MCF 10A (cell line): ENCODE measurements at places on chromosomes 13 and 19. TPM values are rescaled to one million over a fixed set of nuclear protein-coding genes. Genes with fewer than 3 reads are reported as not detected.

- no peak for DNase-seq
Measured at GRCh38 chr19:36265064-36265463, 50.2 kb downstream of the ZNF146 start.

- peak; percentile 71 for DNase-seq
Measured at GRCh38 chr13:113034451-113035212, 65.6 kb downstream of the MCF2L start.

GRCh38 chr19:10889880-10890279 lies 18.5 kb downstream of the CARM1 start:
- no peak for DNase-seq

- DNase-seq = no peak
Measured at GRCh38 chr13:80814541-80814940, 473.6 kb upstream of the SPRY2 start.

GRCh38 chr13:21745307-21745706 lies 74.4 kb downstream of the FGF9 start:
- DNase-seq = no peak

GRCh38 chr19:44142059-44142433 lies 692 bp downstream of the ZNF234 start:
- peak; percentile 15 for DNase-seq

GRCh38 chr19:17393002-17393401 lies 994 bp downstream of the CCDC194 start:
- peak; percentile 48 for DNase-seq

- no peak for DNase-seq
Measured at GRCh38 chr19:23913931-23914330, 755 bp upstream of the ZNF726 start.

DNA sequence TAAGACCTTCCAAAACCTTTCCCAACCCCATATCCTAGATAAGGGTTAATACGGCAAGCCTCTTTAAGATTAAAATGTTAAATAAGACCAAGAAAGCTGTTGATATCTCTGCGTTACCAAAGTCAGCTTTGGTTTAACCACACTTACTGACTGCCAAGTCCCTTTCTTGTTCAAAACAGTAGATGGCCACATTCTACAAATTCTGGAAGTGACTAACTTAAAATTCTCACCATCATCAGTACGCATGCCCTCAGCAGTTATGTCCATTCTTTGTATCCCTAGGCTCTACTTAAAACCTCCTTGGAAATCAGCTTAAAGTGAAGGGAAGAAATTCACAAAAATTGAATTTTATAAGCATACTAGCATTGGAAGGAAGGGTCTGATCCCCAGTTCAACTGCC lies 23.6 kb downstream of the SOHLH2 start:
- DNase-seq = no peak

GRCh38 chr13:112245179-112245724 lies 130.9 kb upstream of the SPACA7 start:
- no peak for DNase-seq

GRCh38 chr19:5823579-5824281 lies 15.8 kb downstream of the FUT6 start:
- peak; percentile 72 for DNase-seq

GRCh38 chr13:66995203-66995611 lies 234.9 kb downstream of the PCDH9 start:
- no peak for DNase-seq

GRCh38 chr13:97855570-97856303 lies 97.7 kb upstream of the IPO5 start:
- peak; percentile 76 for DNase-seq

DNA sequence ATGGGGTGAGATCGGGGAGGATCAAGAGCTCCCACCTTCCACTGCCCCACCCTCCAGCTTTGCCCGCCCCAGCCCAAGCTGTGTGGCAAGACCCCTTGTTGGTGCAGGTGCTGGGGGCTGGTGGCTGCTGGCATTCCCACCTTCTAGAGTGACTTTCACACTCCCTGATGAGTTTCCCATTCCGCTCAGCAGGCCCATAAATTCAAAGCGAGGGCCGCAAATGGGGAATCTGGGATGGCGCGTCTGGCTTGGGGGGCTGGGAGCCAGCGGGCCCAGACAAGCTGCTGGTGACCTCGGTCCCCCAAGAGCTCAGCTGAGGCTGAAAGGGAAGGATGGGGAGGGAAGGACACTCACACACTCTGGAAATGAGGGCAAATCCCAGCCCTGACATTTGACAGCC lies 110.3 kb downstream of the GADD45B start:
- no peak for DNase-seq

DNA sequence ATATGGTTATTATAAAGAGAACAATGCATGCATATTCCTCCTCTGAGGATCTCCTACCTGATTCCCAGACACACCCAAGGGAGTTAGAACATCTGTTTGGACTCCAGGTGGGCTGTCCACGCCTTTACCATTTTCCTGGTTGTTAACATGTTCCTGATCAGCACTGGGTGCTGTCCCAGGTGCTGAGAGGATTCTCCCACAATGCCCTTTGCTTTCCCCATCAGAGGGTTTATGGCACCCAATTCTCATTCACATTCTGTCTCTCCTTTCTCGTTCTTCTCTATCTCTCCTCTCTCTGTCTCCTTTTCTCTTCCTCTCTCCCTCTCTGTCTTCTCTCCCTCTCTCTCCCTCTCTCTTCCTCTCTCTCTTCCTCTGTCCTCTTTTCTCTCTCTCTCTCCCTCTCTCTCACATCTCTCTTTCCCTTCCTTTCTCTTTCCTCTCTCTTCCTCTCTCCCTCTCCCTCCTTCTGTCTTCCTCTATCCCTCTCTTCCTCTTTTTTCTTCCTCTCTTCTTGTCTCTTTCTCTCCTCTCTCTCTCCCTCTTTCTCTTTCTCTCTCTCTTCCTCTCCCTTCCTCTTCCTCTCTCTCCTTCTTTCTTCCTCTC lies 3.3 kb upstream of the RDH13 start:
- DNase-seq = peak; percentile 27

The MYO1F gene
- total RNA-seq = 0.16 and 0.27 TPM in 2 replicates

The FAM216B gene
- total RNA-seq = not detected in 2 replicates

The C19orf73 gene
- total RNA-seq = 2.4 and 3.2 TPM in 2 replicates

The CIC gene
- 66.9 and 67.9 TPM in 2 replicates for total RNA-seq

The SHANK1 gene
- total RNA-seq = 0.10 and 0.44 TPM in 2 replicates

The OVOL3 gene
- total RNA-seq = not detected in 2 replicates

The NUDT15 gene
- total RNA-seq = 12.0 and 21.6 TPM in 2 replicates

The CPB2 gene
- not detected in 2 replicates for total RNA-seq
